ENCODE measurements at places on chromosomes 1 and 21. TPM values are rescaled to one million over a fixed set of nuclear protein-coding genes. Genes with fewer than 3 reads are reported as not detected.

The FCRL4 gene
- total RNA-seq, result not detected

The CCNL2 gene
- 139 TPM for total RNA-seq

GRCh38 chr1:19260211-19261138, 8.9 kb downstream of the MRTO4 start:
- no peak overlapping the region for H3K4me3 ChIP-seq
- H3K4me1 ChIP-seq, result peaks cover 29% of the 10 kb centered on the region
- DNase-seq, result peak; percentile 99
- H3K27ac ChIP-seq, result peak overlapping the region; percentile 64

DNA sequence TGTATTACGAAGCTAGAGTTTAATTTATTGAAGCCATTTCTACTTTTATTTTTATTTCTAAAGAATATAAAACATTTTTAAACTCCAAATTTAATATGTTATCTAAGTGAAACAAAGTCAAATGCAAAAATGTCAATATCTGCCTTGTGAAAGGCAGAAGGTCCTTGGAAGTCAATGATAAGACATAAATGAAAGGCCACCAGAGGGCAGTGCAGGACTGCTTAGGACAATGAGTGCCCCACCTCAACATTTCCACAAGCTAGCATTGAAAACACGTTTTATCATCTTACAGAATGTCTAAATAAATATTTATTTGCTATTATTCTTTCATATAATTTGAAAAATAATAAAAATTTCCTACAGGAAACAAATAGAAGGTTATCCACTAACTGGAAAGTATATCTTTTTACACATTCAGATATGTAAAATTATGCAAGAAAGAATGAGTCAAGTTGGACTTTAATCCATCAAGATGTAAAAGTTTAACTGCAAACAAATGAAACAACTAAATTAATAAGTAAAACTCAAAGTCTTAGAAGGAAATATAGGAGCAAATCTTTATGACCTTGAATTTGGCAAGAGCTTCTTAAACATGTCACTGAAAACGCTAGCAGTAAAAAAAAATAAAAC, 140.1 kb upstream of the FMN2 start:
- H3K27ac ChIP-seq, result no peak overlapping the region
- peak; percentile 77 for DNase-seq
- no peak overlapping the region for H3K4me3 ChIP-seq

DNA sequence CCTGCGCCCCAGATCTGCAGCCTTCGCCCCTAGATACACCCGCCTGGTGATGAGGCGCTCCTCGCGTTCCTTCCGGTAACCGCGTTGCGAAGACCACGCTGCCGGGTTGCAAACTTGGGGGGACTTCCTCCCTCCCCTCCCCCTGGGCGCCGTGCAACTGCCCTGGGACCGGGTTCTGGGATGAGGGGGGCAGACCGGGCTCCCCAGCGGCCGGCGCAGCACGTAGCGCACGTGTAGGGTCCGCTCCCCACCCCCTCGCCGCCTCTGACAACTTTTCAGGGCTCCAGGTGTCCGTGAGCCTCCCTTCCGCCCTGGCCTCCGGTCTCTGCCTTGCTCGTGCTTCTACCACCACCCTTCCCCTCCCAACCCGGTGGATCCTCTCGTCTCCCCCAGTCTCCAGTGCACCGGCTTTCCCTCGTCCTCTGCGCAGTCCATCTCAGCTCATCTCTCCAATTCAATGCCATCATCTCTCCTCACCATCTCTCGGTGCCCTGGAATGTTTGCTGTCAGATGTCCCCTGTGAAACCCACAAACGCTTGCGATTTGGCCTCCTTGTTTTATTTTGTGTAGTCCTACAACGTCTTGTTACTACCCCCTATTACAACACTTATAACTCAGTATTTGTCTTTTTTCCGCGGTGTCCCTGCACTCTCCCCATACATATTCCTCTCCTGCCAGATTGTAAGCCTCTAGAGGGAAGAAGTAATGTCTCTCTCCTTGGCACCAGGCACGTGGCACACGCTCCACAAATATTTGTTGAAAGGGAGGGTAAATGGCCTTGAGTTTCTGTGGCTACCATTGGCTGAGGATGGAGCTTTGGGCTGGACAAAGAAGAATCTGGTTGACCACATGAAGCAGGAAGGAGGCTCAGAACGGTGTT, 782 bp downstream of the PCAT6 start:
- H3K27me3 ChIP-seq, result peaks cover 4% of the 10 kb centered on the region
- H3K4me1 ChIP-seq, result peaks cover 14% of the 10 kb centered on the region
- H3K27ac ChIP-seq, result peak overlapping the region; percentile 70
- no peaks in the 10 kb centered on the region for H3K36me3 ChIP-seq
- peak overlapping the region; percentile 91 for H3K4me3 ChIP-seq

- H3K27ac ChIP-seq, result peak within 1 kb of the TSS; percentile 87
- H3K36me3 ChIP-seq, result no peaks in the 10 kb centered on the region
- H3K27me3 ChIP-seq, result no peaks in the 10 kb centered on the region
- DNase-seq, result peak; percentile 71
These were observed at the start of gene PLA2G4A for GRCh38 chr1:186828611-186829454. Gene PLA2G4A (plus strand): TSS chr1:186828949. CDS start chr1:186854355, 25,406 bp downstream.

DNA sequence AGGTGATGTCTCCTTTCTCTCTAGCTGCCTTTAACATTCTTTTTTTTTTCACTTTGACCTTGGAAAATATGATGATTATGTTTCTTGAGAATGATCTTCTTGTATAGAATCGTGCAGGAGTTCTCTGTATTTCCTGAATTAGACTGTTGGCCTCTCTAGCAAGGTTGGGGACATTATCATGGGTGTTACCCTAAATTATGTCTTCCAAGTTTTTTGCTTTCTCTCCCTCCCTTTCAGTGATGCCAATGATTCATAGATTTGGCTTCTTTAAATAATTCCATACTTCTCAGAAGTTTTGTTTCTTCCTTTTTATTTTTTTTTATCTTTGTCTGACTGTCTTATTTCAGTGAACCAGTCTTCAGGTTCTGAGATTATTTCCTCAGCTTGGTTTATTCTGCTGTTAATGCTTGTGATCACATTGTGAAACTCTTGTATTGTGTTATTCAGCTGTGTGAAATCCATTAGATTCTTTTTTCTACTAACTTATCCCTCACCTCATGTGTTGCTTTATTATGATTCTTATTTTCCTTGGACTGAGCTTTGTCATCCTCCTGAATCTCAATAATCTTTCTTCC, 268.4 kb upstream of the NRIP1 start:
- H3K36me3 ChIP-seq, result no peaks in the 10 kb centered on the region
- H3K4me1 ChIP-seq, result no peaks in the 10 kb centered on the region
- no peak overlapping the region for H3K27ac ChIP-seq
- no peaks in the 10 kb centered on the region for H3K27me3 ChIP-seq
- no peak overlapping the region for H3K4me3 ChIP-seq
- peak; percentile 11 for DNase-seq

DNA sequence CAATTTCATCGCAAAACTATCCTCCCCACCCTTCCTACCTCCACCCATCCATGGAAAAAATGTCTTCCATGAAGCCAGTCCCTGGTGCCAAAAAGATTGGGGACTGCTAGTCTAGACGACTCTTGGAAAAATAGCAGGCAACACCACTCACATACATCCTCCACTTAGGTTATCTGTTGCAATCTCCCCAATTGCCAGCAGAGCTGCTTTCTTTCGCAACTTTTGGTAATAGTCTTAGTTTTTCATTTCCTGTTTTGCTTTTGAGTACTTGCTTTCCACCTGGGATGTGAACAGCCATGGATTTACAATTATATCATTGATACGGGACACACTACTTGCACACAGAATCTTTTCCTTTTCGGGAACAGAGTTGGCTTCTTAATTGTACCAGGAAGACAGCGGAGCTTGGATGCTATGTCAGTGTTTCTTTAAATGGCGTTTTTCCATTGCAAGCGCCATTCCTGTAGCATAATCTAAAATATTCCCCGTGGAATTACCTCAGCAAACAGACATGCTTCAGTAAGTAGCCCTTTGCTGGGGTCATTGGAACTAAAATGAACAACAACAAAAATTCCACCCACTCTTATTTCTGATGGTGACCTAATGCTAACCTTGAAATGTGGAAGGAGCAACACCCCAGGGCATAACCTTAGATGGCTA, 183.3 kb upstream of the ADGRL2 start:
- no peaks in the 10 kb centered on the region for H3K27me3 ChIP-seq
- H3K36me3 ChIP-seq, result no peaks in the 10 kb centered on the region
- no peak overlapping the region for H3K27ac ChIP-seq
- DNase-seq, result no peak
- no peaks in the 10 kb centered on the region for H3K4me1 ChIP-seq

DNA sequence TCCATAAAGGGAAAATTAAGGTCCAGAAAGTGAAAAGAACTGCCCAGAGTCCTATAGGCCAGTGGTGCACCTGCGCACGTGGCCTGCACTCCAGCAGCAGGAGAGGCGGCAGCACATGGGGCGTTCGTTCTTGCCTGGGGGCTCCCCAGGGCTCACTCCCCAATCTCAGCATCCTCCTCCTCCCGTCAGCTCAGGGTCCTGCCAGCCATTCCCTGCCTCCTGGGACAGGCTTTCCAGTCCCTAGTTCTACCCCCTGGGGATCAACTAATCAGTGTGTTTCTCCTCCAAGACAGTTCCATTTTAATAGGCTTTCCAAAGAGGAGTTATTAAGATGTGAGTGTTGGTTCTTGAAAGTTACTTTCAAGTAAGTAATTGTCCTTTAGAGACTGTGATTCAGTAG, 1.2 kb upstream of the A3GALT2 start:
- H3K36me3 ChIP-seq, result peaks cover 56% of the 10 kb centered on the region
- H3K27me3 ChIP-seq, result no peaks in the 10 kb centered on the region
- peaks cover under 1% of the 10 kb centered on the region for H3K4me1 ChIP-seq
- DNase-seq, result peak; percentile 71
- H3K4me3 ChIP-seq, result no peak overlapping the region

DNA sequence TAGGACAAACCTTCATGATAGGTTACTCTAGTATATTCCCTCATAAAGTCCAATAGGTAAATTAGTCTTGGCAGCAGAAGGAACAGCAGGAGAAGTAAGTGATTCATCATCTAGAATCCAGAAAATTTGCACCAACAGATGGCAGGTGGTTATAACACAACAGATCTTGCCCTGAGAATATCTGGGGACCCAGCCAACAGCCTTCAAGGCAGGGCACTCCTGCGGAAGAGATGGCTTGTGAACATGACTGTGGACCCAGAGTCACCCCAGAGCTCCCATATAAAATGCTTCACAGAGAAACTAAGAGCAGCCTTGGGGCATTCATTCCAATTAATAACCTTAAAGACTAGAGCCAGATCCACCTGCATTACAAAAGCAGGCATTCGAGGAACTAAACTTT, 7.9 kb upstream of the PLA2G2C start:
- no peak for DNase-seq
- H3K27ac ChIP-seq, result no peak overlapping the region
- H3K4me3 ChIP-seq, result no peak overlapping the region
- no peaks in the 10 kb centered on the region for H3K36me3 ChIP-seq
